ENCODE measurements at places on chromosomes 16 and 17. TPM values are rescaled to one million over a fixed set of nuclear protein-coding genes. Genes with fewer than 3 reads are reported as not detected.

The TEX14 gene
- 0.22 TPM for total RNA-seq

The KRT40 gene
- 0.13 TPM for total RNA-seq

The CASKIN1 gene
- total RNA-seq: 12.7 TPM

The JPT2 gene
- 141 TPM for total RNA-seq

The HSPB9 gene
- not detected for total RNA-seq

The DVL2 gene
- total RNA-seq: 104 TPM

The TMC5 gene
- 9.9 TPM for total RNA-seq

The TMEM238L gene
- not detected for total RNA-seq

The XAF1 gene
- not detected for total RNA-seq

Data from progenitor cell of endocrine pancreas (in vitro differentiated cells).